ENCODE measurements at places on chromosomes 16 and 17.
A peak's percentile ranks its signal among the peaks of the same experiment; 100 is the strongest.

- DNase-seq: no peak
Measured at GRCh38 chr16:2210009-2210332, 692 bp downstream of the BRICD5 start.

DNA sequence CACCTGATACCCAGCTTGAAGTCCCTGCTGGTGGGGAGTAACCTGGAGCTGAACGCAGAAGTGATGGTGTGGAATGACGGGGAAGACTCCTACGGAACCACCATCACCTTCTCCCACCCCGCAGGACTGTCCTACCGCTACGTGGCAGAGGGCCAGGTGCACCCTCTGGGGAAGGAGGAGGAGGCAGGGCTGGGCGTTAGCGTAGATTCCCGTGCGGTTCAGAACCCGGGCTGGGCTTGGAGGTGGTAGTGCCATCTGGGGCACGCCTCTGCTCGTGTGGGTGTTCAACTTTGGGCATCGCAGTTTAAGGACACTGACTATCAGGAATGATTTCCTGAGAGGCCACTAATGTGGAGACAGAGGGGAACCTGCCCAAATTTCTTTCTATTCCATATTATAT lies 18.3 kb downstream of the ITGAX start:
- no peak for DNase-seq

GRCh38 chr17:32452281-32452680 lies 8.0 kb downstream of the PSMD11 start:
- no peak for DNase-seq

- no peak for DNase-seq
Measured at GRCh38 chr17:80526116-80526910, 18.3 kb upstream of the RPTOR start.

DNA sequence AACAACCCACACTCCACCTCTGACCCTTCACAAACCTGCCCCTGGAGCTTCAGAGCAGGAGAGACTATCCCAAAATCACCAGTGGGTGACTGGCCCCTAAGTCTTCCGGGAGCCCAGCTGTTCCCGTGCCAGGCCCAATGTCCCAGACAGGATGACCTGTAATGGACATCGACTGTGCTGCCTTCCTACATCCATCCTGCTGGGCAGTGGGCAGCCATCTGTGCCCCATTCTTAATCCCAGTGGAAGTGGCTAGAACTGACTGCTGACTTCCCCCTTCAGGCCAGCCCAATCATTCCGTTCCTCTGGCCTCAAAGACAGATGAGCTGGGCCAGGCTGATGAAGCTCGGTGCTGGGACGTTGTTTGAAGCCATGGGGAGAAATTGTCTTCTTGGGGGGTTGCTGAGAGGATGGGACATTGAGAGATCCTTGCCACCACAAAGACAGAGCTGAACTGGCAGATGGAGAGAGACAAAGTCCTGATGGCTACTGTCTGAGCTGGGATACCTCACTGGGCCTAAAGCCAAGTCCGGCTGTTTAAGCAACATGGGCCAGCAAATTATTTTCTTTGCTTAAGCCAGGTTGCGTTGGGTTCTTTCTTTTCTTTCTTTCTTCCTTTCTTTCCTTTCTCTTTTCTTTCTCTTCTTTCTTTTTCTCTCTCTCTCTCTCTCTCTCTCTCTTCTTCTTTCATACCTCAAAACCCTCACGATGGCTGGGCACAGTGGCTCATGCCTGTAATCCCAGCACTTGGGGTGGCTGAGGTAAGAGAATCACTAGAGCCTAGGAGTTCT lies 17.9 kb upstream of the ALOX15B start:
- DNase-seq: no peak

GRCh38 chr17:74740173-74740572 lies 3.1 kb downstream of the RAB37 start:
- DNase-seq: no peak

- DNase-seq: no peak
Measured at GRCh38 chr16:67082891-67083290, 26.9 kb upstream of the PHAF1 start.

GRCh38 chr16:89815639-89816348 lies 653 bp downstream of the FANCA start:
- no peak for DNase-seq

DNA sequence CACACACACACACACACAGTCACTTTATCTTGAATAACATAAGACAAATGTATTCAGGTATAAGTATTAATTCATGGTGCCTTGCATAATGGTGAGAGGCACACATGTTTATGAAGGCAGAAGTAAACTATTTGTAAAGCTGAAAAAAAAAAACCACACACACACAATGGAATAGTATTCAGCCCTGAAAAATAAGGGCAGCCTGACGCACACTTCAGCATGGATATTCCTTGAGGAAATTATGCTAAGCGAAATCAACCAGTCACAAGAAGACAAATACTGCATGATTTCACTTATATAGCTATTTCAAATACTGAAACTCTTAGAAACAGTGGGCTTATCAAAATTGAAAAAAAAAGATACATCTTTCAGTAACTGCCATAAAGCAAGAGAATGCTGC lies 200.2 kb upstream of the RBFOX1 start:
- DNase-seq: no peak

DNA sequence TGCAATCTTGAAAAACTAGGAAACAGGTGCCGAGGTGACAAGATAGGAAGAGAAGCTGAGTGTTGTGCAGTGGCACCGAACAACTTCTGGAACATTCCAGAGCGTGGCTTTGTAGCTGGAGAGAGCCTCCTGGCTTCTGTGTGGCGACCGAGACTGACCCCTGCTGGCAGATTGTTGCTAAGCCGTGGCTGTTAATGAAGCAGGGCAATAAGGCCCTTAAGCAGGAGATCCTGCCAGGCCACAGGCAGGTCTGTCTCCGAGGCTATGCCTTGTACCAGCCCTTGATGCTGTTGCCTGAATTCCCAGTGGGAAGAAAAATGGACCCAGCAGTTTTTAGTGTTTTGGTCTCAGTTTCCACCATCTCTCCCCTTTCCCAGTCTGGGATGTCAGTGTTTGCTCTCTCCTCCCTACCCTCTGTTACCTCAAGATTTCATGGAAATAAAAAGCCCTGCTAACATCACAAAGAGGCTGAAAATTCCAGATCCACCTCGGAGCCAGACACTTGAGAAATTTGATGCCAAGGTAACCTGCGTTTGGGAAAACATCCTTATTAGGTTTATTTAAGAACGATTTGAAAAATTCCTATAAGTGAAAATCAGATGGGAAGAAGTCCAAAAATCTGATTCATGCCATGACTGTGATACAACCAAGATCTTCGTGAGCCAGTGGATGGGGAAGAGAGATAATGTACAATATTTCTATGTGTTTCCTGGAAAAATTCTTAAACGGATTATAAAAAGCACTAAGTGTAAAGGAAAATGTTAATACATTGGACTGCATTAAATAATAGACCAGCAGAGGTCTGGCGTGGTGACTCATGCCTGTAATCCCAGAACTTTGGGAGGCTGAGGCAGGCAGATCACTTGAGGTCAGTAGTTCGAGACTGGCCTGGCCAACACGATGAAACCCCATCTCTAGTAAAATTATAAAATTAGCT lies 265.1 kb downstream of the PRKCA start:
- DNase-seq: peak; percentile 76

GRCh38 chr17:50482110-50482509 lies 3.5 kb downstream of the RSAD1 start:
- DNase-seq: no peak

GRCh38 chr17:28811651-28812090 lies 30.9 kb downstream of the FAM222B start:
- no peak for DNase-seq

- DNase-seq: no peak
Measured at GRCh38 chr16:68884861-68885720, 41.8 kb downstream of the TANGO6 start.

- no peak for DNase-seq
Measured at GRCh38 chr17:45747911-45748310, 36.2 kb upstream of the CRHR1 start.

- DNase-seq: no peak
Measured at GRCh38 chr16:88459366-88460073, 6.4 kb downstream of the ZFPM1 start.

DNA sequence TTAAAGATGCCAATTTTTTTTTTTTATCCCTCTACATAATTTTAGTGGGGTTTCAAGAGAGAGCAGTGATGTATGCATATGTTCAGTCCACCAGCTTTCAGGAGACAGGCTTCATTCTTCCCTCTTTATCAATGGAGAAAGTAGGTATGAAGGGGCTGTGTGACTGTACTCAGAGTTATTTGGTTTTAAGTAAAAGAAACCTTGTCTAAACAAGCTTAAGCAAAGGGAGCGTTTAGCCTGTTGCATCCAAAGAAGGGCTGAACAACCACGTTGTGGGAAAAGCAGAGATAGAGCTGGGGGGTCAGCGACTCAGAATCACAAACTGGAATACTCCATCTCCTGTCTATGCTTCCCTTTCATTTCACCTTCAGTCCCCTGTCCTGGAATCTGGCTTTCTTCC lies 50.4 kb upstream of the HAS3 start:
- DNase-seq: no peak

DNA sequence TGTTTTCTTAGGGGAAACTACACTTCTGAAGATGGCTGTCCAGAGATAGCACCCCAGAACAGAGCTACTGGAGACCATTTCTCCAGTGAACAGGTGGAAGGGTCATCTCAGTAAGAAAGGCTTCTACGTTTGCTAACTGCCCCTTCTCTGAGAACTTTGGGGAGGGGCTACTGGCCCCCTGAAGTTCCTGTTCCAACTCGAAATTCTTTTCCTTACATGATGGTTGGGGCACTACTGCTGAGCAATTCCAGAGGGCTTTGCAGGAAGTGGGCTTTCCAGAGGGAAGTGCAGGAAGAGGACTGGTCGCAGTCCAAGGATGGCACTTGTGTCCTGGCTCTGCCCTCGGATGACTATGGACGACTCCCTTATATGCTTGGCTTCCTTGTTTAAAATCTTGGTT lies 31.2 kb downstream of the TOM1L2 start:
- DNase-seq: no peak

DNA sequence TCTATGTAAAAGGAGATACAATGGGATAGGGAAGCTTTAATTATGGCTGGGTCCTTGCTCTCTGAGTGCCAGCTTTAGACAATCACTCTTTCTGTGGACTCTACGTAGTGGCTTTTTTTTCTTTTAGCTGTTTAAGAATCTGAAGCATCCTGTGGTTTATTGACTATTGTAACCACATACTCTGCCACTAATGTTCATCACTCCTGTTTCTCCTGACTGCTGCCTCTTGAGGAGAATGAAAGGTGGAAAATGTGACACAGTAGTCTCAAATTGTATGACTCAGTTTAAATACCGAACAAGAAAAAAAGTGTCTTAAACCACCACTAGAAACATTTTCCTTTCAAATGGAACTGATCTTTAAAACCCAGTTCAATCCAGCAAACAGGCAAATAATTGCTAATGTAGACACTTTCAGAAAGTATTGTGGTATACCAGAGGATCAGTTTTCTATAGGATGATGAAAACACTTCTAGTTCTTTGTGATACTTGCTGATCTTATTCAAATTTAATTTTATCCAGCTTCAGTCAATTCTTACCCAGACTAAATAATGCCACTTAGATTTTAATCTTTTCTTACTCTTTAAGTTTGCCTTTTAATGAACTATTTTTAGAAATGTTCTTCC lies 302.7 kb upstream of the PMFBP1 start:
- no peak for DNase-seq

- DNase-seq: no peak
Measured at GRCh38 chr16:20829536-20829935, 23.2 kb downstream of the REXO5 start.

- no peak for DNase-seq
Measured at GRCh38 chr17:3959295-3959899, 4.8 kb downstream of the ATP2A3 start.

DNA sequence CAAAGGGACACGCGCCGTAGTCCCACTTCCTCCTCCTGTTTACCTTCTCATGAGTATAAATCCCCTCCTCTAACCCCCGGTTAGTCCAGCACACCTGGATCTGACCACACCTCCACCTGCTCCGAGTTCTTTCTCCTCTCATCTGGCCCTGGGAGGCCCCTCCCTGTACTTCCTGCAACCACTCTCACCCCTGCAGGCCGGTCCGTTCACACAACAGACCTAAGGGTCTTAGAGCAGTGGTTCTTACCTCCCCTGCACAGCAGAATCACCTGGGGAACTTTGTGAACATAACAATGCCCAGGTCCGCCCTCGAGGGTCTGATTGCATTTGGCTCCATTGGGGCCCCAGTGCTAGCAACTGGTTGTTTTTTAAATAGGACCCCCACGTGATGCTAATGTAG lies 24.8 kb downstream of the TMEM114 start:
- no peak for DNase-seq

- DNase-seq: no peak
Measured at GRCh38 chr16:86151239-86151851, 252.4 kb downstream of the IRF8 start.

DNA sequence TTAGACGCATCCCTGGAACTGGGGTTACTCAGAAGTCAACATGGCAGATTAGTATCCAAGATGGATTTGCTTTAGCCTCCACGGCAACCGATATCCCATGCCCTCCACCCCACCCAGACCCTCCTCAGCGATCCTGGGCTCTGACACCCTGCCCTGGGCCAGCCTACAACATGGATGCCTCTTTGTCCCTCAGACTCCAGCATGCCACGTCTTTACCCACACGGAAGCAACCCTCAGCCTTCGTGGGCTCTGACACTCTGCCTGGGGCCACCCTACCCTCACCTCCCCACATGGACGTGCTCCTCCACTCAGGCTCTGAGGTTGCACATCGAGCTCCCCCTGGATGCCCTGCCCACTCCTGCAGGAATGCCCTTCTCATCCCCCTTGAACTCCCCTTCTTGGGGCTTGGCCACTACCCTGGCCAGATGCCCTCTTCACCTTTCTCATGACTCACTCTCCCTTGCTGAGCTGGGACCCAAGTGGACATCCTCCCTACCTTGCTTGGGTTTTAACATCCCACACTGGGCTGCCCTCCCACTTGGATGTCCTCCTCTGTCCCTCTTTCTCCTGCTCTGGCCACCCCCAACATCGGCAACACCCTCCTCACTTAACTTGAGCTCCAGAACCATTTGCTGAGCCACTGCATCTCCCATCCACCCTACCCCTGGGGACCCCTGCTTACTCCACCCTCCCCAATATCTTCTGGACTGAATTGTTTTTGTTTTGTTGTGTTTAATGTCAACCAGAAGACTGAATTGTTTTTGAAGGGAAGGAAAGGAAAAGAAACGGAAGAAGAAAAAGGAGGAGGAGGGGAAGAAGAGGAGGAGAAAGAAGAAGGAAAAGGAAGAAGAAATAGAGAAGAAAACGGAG lies 18.3 kb upstream of the TMEM92 start:
- DNase-seq: no peak

DNA sequence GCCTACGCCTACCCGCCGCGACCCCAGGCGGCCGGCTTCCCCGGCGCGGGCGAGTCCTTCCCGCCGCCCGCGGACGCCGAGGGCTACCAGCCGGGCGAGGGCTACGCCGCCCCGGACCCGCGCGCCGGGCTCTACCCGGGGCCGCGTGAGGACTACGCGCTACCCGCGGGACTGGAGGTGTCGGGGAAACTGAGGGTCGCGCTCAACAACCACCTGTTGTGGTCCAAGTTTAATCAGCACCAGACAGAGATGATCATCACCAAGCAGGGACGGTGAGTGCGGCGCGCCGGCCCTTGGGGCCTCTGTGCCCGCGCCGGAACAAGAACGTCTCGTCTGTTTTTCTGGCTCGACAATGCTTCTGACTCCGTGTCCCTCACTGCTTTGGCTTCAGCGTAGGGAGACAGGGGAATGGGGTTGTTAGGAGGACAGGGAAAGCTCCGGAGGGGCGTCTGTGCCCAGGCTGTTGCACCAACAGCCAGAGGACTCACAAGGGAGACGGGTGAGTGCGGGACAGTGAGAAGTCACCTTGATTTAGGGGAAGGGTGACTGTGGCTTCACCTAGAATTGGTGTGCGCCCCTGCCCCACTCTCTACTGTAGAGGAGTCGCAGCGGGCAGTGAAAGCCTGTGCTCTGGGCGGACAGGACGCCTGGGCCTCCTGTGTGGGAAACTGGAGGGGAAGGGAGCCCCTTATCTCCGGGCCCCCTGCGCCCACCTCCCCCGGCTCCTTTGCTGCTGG lies 806 bp downstream of the TBX21 start:
- DNase-seq: no peak
